ENCODE measurements at places on chromosomes 7 and 10. TPM values are rescaled to one million over a fixed set of nuclear protein-coding genes. Genes with fewer than 3 reads are reported as not detected.

Gene CLEC2L
- not detected for total RNA-seq

Gene EPHB6
- total RNA-seq, result 18.1 TPM

Gene IGF2BP3
- 3.9 TPM for total RNA-seq

Gene IL15RA
- total RNA-seq, result 5.2 TPM

Gene LGI1
- not detected for total RNA-seq

Gene ATP6V0A4
- total RNA-seq, result 1.6 TPM

Gene TMEM72
- total RNA-seq, result not detected

Gene ADIRF
- total RNA-seq, result 46.1 TPM

Gene IKZF1
- total RNA-seq, result 2.1 TPM

Gene C7orf25
- total RNA-seq, result 3.8 TPM

Gene DYNC1I1
- total RNA-seq, result 7.4 TPM

Gene SPDYE5
- total RNA-seq, result not detected

Gene CHRM2
- not detected for total RNA-seq

Gene SFMBT2
- 1.3 TPM for total RNA-seq

Gene CALCR
- not detected for total RNA-seq

Gene GPRIN2
- total RNA-seq, result 4.5 TPM

Gene TDRD1
- total RNA-seq, result not detected

Gene MYL10
- total RNA-seq, result not detected

Gene GPR85
- total RNA-seq, result 0.32 TPM
